Cardiac muscle cell (in vitro differentiated cells and primary cell): ENCODE measurements at places on chromosomes 7 and 10.
A peak's percentile ranks its signal among the peaks of the same experiment; 100 is the strongest.

DNA sequence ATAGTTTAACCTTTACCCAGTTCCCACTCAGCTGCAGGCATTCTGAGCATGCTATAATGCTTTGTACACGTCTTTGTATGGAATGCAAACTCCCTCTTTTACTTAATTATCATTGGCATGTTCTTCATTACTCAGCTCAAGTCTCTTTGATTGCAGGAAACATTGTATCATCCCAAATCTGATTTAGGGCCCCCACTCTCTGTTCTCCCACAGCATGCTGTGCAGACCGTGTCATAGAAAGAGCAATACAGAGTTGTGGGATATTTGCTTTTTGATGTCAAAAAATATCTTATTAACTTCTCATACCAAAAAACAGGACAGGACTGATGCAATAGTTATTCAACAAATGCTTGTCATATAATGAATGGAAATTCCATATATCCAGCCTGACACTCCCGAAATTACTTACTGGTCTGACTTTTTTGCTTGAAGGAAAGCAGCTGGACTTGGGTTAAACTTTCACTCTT lies 1081.5 kb upstream of the C7orf33 start:
- DNase-seq: no peak

DNA sequence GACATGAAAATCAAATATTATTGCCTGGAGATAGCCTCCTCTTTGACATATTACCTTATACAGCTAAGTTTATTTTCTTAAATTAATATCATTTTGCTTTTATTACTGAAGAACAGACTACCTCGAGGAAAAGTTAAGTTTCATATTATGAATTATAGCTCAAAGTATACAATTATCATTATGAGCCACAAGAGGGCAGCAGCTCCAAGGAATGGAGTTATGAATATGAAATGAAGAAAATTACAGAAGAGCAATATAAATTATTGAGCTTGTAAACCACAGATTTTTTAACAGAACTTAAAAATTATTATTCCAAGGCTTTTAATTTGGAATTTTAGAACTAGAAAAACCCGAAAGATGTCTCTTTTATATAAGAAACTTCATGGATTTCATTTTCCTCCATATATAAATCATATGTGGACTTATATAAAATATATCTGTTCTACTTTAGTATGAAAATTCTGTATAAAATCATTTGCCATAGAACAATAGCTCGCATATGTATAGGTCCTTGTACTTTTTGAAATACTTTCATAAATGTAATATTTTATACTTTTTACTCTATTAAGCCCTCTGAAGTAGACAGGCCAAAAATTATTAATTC lies 40.1 kb downstream of the IQUB start:
- DNase-seq: peak; percentile 63

DNA sequence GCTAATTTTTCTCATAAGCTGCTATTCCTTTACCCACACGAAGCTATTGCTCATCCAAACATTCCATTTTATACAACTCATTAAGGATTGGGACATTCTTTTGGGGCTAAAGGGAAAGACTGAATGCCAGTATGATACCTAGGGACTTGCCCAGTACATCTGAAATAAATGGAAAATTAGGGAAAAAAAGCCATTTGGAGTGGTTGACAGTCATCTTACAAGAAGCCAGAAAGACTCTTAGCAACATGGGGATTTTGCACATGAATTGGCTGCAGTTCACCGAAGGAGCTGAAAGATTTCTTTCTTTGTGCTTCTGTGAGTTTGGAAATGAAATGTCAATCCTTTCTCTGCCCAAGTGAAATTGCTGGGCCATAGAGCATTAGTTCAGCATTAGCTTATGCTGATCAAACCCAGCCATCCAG lies 43.3 kb upstream of the MTURN start:
- peak; percentile 88 for DNase-seq

DNA sequence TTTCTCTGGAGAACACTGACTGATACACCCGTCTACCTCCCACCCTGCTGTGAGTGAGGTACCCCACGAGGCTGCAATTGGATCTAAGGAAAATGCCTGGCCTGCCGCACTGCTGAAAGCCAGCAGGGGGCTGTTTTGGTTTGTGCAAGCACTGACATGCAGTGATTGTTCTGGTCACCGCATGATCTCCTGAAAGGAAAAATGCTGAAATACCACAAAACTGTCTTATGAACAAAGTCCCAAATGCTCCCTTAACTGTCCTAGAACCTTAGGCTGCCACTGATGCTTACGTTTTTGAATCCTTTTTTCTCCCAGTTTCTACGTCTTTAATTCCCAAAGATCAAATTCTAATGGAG lies 132.7 kb downstream of the JCAD start:
- DNase-seq: no peak

GRCh38 chr7:129853661-129854268 lies 99.0 kb downstream of the UBE2H start:
- DNase-seq: peak; percentile 72

DNA sequence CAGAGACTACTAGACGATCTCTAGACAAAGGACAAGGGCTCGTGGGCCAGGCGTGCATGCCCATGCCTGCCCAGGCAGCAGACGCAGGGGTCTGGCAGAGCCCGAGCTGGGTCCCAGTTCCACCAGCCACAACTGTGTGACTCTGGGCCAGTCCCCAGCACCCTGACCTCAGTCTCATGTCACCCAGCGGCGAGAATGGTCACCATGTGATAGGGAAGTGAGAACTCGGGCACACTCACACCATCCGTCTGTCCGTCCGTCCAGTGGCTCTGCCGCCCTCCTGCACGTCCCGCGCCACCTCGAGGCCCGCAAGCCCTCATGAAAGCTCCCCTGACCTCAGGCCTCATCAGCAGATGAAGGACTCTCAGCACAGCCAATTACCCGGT lies 280.0 kb downstream of the ELFN1 start:
- no peak for DNase-seq

- no peak for DNase-seq
Measured at GRCh38 chr10:101008823-101009423, 9.3 kb downstream of the LZTS2 start.

DNA sequence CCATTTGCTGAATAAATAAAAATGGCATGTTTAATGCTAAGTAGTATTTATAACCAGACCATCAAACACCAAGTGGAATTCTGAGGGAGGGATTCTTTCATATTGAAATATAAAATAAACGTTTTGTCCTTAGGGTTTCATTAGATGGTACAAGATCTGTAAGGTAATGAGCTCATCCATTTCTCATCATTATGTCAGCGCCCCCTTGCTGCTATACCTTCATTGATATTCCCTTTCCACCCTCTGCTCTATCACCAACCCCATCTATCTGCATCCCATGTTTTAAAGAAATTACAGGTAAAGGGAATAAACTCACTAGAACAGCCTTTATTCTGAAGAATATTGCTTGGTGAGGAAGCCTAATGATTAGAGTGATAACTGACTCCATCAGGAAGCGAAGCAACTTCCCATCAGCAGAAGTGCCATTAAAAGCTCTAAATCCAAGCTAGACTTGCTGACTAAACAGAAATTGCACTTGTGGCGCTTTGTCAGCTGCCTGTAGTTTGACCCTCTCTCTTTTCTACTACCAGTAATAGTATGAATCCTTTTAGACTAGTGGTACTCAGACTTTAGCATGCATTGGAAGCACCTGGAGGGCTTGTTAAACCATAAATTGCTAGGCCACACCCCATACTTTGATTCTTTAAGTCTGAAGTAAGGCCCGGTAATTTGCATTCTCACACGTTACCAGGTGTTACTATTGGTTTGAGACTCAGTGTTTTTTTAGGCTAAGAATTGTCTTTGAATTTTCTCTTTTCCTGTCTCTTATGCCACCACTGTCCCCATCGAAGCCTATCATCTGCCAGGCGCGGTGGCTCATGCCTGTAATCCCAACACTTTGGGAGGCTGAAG lies 27.5 kb downstream of the ADD3 start:
- DNase-seq: no peak

DNA sequence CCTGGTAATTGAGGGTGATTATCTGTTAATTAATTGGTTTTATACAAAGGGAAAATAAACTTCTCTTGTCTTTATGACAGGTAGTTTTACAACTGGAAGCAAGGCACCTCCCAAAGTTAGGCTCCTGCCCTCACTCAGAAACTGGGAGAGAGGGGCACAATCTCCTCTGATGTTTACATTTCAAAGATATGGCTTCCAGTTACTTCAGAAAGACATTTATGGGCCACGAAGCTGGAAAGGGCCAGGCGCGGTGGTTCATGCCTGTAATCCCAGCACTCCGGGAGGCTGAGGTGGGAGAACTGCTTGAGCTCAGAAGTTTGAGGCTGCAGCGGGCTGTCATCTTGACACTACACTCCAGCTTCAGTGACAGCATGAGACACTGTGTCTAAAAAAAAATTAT lies 115.6 kb upstream of the KMT2E start:
- no peak for DNase-seq
